ENCODE measurements at places on chromosomes 4 and X. TPM values are rescaled to one million over a fixed set of nuclear protein-coding genes. Genes with fewer than 3 reads are reported as not detected.
A peak's percentile ranks its signal among the peaks of the same experiment; 100 is the strongest.

Gene CABS1
- total RNA-seq, result not detected

GRCh38 chrX:134622813-134623185, 35.5 kb downstream of the PLAC1 start:
- no peak overlapping the region for H3K27ac ChIP-seq
- no peak overlapping the region for H3K4me3 ChIP-seq
- H3K4me1 ChIP-seq, result peaks cover 6% of the 10 kb centered on the region
- no peaks in the 10 kb centered on the region for H3K27me3 ChIP-seq
- DNase-seq, result no peak

- no peaks in the 10 kb centered on the region for H3K27me3 ChIP-seq
- DNase-seq, result no peak
- peak overlapping the region; percentile 99 for H3K27ac ChIP-seq
- H3K36me3 ChIP-seq, result no peaks in the 10 kb centered on the region
These were observed 60.4 kb downstream of the STX18 start for GRCh38 chr4:4481399-4481994.

GRCh38 chrX:24902806-24903205, 113.0 kb downstream of the ARX start:
- H3K4me3 ChIP-seq, result no peak overlapping the region
- peaks cover 28% of the 10 kb centered on the region for H3K36me3 ChIP-seq
- peak overlapping the region; percentile 88 for H3K27ac ChIP-seq
- DNase-seq, result no peak
- no peaks in the 10 kb centered on the region for H3K27me3 ChIP-seq
